ENCODE measurements at places on chromosomes 16 and 17.

DNA sequence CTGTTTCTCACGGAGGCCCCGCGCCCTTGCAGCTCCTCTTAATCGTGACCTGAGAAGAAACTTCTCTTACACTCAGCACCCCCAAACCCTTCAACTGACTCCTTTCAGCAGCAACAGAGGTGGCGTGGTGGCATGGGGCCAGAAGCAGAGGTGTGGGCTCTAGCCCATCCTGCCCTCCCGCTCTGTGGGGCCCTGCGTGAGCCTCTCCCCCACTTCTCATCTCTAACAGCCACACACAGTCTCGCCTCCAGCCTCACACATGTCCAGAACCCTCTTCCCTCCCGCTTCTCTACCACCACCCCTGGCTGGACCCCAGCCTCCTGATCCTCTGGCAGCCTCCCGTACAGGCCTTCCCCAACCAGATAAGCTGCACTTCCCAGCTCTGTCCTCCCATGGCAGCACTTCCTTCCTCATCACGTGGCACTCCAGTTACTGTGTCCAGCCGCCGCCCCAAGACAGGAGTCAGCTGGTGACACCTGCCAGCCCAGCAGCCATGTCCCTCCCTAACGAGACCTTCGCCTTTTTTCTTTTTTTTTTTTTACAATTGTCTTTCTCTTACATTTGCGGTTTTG is 30.5 kb downstream of the NSMCE1 start:
- no peak for DNase-seq

- DNase-seq, result peak; percentile 39
These were observed 540 bp upstream of the RPL38 start for GRCh38 chr17:74202938-74203337.

DNA sequence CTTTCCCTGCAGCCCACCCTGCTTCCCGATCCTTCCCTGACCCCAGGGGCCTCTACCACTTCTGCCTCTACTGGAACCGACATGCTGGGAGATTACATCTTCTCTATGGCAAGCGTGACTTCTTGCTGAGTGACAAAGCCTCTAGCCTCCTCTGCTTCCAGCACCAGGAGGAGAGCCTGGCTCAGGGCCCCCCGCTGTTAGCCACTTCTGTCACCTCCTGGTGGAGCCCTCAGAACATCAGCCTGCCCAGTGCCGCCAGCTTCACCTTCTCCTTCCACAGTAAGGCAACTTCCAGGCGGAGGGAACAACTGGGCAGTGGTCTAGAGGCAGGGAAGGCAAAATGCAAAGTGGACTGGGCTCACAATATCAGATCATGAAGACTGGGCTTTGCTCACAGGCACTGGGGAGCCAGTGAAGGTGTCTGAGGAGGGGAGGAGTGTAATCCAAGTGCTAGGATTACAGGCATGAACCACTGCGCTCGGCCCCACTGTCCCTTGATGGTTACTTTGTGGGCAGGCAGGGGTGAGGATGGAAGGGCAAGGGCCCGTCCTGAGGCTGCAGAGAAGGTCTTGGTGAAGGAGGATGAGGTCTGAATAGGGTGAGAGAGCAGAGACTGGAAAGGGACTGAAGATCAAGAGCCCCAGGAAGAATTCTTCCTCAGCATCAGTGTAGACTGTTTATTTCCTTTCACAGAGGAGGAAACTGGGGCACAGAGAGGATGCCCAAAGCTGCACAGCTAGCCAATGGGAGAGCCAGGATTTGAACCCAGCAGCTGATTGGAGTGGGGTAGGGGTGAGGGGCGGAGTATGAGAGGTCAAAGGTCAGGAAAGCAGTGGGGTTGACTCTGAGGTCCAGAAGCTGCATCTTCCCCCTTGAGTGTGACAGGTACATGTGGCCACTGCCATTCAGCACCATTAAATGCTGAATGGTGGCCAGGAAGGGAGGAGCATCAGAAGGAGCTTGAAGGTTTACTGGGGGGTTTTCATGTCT is 16.5 kb upstream of the ADGRG3 start:
- DNase-seq, result no peak

DNA sequence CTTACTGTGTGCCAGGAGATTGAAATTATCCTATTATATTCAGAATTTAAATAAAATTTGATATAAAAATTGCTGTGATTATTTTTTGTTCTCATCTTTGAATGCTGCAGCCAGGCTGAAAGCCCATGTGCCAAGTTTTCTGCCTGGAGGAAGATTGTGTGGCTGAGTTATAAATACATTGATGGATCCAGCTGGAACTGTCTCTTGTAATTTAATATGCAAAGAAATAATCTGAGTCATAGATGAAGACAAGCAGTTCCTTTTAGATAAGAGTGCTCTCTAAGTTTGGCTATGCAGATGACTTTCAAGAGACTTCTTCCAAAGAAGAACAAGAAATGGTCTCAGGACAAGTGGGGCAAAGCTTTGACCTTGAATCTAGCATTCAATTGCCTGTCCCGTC is 871.0 kb downstream of the CDH11 start:
- no peak for DNase-seq

- DNase-seq, result no peak
These were observed 18.5 kb upstream of the CCL23 start for GRCh38 chr17:36036235-36036634.

- no peak for DNase-seq
These were observed 71.8 kb downstream of the LMF1 start for GRCh38 chr16:898761-899682.

- no peak for DNase-seq
These were observed 15.8 kb upstream of the AKTIP start for GRCh38 chr16:53518550-53519416.

DNA sequence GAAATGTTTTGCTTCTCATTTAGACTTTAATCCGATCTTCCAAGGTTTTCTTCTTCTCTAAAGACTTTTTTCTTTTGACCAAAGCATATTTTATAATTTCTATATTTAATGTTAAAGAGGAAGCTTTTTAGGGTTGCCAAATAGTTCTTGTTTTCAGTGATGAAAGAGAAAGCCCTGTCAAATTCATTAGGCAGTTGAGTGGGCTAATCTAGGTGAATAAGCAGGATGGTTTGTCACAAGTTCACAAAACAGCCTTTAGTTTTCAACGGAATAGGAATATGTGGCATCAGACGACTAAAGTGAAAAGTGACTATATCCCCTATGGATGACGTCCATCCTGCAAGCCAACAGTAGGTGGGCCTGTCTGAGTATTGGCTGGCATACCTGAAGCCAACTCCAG is 118.8 kb downstream of the NLK start:
- no peak for DNase-seq

GRCh38 chr16:66691234-66691633 is 5.3 kb downstream of the CMTM4 start:
- DNase-seq, result no peak

DNA sequence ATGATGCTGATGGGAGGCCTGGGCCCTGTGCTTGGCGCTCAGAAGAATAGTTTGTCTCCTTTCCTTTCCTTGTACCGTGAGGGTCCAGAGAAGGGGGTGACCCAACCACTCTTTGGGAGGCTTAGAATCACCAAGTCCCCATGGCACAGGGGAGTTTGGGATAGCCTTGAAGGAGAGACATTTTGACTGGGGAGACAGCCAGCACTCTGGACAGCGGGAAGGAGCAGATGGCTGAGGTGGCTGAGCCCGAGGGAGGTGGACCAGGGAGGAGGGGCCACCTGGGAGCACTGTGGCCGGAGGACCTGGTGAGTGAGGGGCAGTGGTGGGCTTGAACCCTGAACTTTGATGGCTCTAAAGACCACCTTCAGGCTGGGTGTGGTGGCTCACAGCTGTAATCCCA is 18.2 kb downstream of the MGAT5B start:
- DNase-seq, result no peak

GRCh38 chr16:77231047-77231446 is 31.8 kb downstream of the SYCE1L start:
- no peak for DNase-seq

DNA sequence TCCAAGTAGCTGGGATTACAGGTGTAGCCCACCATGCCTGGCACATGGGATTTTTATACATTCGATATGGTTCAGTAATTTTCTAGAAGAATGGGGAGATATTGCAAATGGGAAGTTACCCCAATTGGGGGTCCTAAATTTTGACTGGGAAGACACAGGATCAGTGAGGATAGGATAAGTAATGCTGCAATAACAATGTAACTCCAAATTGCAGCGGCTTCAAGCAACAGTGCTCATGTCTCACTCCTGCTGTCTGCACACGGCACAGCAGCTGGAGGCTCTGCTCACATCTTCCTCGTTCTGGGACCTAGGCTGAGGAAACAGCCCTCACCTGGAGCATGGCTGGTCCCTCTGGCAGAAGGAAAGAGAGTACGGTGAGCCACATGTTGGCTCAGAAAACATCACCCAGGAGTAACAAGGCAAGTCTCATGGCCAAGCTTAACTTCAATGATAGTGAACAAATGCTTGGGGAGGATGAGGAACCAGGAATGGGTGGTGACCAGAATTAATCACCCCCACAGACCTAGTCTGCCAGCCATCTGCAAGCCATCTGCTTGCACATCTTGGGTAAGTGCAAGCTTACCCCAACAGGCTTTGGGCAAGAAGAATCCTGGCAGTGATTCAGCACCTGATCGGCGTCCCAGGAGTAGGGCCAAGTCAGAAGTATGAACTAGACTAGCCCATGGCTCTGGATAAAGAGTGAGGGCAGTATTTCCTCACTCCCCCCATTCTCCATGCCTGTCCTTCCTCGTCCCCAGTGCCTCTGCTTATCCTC is 229.2 kb downstream of the COPRS start:
- DNase-seq, result peak; percentile 43

DNA sequence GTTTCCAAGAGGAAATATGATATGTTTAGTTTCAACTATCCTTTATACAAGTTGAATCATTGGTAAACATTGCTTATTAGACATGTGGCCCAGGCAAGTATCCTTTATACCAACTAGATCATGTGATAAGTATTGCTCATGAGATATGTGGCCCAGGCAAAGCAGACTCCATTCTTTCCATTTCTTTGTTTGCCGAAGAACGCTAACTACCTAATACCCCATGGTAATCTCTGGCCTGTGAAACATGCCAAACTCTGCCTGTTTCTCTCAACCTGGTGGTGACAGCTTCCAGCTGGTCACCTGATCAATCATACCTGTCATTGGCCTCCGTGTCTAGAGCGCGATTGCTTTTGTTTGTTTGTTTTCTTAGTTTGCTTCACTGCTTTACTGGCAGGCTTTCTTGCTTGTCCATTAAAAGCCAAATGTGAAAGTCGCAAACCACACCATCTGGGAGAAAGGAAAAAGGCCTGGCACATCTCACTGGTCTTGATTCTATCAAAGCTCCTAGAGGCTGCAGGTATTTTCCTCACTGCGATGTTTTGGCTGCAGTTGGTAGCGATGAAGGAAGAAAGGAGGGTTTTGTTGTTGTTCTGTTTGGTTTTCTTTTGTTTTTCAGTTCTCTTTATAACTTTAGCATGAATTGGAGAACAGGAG is 686.2 kb downstream of the KCNJ2 start:
- peak; percentile 54 for DNase-seq

GRCh38 chr16:15523092-15523541 is 88.7 kb downstream of the BMERB1 start:
- no peak for DNase-seq

DNA sequence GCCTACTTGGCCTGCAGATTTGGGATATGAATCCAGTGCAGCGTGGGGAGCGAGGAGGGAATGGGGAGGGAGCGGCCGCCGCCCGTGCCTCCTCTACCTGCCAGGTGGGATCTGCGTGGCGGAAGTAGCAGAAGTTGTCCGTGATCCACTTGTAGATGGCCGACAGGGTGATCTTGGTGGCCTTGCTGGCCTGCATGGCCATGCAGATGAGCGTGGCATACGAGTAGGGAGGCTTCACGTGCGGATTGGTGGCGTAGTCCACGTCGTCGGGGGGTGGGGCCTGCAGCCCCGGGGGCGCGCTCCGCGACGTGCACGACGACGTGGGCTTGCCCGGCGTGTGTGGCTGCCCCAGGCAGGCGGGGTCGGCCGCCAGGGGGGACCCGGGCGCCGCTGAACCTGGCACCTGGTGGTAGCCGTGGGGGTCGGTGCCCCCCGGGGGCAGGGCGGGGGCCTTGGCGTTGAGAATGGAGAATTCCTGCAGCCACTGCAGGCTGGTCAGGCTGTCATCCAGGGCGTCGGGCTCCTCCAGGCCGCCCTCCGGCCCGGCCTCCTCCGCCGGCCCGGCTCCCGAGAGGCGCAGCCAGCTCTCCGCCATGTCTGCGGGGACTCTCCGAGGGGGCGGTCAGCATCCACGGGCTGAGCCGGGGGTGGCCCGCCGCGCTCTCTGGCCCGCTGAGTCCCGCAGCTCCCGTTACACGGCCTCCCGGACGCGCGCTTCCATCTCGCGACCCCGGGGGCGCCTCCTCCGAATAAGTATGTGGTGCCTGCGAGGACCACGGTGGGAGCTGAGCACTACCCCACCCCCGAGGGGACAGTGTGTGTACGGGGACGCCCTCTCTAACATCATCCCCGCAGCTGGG is 1.0 kb downstream of the FOXJ1 start:
- DNase-seq, result no peak

- no peak for DNase-seq
These were observed 321.2 kb downstream of the ABCC12 start for GRCh38 chr16:47834485-47835024.

DNA sequence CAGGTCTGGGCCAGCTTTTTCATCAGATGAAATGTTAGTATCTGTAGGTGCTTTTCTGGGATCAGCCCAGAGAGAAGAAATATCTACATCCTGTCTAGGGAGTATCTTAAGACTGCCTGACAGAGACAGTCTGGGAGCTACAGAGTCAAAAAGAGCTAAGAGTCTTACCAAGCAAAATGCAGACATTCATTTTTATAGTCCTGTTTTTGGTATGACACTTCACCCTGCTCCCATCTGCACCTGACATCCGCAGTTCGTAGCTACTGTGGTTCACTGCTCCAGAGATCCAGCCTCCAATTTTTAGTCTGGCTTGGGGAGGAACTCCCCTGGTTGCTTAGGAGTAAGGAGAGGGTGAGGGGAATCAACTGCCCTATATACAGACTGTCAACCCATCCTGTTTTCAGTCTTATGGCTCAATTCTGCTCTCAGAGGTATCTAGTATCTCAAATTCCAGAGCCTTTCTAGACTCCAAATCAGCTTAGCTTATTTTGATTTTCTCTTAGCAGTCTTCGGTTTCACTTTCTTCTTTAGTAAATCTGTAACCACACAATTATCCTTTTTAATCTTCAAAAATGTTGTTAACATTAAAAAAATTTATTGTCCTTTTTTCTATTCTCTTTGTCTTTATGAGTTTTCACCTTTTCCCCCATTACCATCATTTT is 97.8 kb downstream of the TMEM100 start:
- DNase-seq, result no peak

DNA sequence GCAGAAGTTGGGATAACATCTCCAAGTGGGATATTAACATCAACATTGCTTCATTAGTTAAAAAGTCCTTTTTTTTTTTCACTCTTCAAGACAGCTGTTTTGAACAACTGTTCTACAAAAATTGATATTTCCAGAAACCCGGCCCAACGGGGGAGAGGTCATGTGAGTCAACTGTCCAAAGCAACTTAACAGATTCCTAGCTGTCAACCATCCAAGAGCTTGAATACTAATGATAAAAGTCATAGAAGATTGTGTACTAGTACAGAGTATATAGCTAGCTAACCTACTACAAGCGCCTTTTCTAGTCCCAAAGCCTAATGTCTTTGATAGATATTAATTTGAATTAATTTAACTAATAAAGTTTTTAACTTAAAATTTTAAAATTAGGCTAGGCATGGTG is 172.0 kb downstream of the CYB561 start:
- no peak for DNase-seq

GRCh38 chr17:2416010-2416734 is 15.3 kb upstream of the MNT start:
- DNase-seq, result peak; percentile 65
